ENCODE measurements at places on chromosomes 3 and 15.

DNA sequence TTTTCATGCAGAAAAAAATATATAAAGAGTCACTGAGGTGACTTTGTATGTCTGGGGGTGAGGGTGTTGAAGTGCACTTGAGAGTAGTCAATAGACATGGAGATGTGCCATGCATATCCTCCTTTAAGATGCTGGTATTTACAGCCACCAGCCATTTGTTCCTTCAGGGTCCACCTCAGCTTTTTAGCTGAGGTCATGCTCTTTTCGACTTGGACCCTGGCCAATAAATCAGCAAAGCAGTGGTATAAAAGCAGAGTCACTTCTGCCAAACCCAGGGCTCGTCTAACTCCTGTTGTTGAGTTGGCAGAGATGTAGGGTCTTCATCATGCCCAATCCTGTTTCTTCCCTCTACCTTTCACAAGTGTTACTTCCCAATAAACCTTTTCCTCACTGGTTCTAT lies 75.1 kb upstream of the OSTN start:
- no peak for DNase-seq

DNA sequence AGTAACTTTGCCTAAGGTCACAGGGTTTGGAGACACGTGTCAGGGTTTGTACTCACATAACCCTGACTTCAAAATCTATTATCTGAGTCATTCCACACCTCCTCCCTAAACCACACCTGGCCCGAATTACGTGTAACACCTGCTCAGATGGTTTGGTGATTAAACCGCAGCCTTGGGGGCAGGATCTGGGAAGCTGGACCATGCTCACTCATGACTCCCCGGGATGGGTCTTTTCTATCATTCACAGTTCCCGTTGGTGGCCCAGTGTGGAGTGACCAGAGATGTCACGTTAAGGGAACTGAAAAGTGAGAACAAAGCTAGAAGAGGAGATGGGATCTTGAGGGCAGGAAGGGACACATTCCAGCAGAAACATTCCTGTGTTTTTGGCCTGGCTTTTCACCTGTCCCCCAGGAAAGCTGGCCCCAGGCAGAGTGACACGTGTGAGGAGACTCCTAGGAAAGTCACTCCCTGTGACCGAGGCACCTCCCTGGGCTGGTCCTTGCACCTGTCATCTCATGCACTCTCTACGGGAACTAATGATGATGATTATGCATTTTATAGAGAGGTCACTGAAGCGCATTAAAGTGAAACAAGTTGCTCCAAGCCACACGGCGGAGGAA lies 75.4 kb upstream of the POMGNT2 start:
- DNase-seq = no peak

DNA sequence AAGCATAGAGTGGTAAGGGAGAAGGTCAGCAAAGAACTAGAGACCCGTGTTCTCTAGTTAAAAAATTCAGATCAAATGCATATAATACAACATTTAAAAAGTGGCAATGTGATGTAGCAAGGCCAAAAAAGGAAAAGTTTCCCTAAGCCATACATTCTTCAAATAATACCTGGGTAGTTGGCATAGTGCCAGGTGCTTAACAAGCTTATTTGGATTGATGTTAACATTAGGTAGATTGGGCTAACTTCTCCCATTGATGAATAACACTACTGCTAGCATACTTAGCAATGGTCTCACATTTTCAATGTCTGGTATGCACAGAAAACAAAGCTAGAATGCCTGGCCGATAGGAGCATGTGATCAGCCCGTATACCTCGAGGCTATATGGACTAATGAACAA lies 283.6 kb upstream of the RARB start:
- no peak for DNase-seq

DNA sequence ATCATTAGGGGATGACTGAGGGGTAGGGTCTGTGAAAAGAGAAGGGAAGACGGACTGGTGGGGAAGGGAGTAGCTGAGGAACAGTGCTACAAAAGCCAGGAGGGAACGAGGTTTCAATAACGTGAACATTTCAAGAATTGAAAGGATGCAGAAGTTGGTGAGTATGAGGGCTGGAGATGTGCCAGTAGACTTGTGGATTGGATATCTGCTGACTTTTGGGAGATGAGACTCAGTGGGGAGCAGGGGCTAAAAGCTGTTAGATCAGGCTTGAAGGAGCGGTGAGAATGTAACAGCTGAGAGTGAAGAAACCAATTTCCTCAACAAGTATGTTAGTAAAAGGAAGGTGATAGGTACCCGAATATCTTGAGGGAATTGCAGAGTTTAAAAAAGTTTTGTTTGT lies 65.2 kb downstream of the GTPBP8 start:
- no peak for DNase-seq

- no peak for DNase-seq
Observed at GRCh38 chr15:79615754-79616153, 183.6 kb downstream of the MINAR1 start.

- no peak for DNase-seq
Observed at GRCh38 chr3:36701249-36701572, 63.1 kb downstream of the DCLK3 start.

DNA sequence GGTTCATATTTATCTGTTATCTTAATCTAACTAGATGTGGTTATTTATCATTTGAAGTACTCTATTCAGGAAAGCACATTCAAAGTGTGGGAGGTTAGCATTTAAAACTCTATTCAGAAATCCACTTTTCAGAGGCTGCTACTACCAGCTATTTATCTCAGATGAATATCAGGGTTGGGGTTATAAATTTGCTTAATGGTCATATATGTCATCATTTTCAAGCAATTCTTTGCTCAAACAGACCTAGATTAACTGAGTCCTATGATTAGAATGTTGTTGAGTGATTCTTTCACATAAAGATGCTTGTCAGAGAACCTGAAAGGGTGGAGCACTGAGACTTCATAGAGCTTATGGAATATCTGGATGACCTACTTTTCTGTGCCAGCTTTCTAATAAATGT lies 436.9 kb upstream of the TGFBR2 start:
- DNase-seq = no peak

GRCh38 chr3:111715911-111716523 lies 120.9 kb upstream of the ZBED2 start:
- no peak for DNase-seq

- DNase-seq = no peak
Observed at GRCh38 chr3:47711596-47711995, 70.1 kb downstream of the SMARCC1 start.

- DNase-seq = no peak
Observed at GRCh38 chr15:72155003-72155621, 36.9 kb downstream of the SENP8 start.

- no peak for DNase-seq
Observed at GRCh38 chr3:190847436-190847835, 15.1 kb downstream of the GMNC start.

GRCh38 chr15:38589502-38589901 lies 24.9 kb upstream of the RASGRP1 start:
- DNase-seq = peak; percentile 74

DNA sequence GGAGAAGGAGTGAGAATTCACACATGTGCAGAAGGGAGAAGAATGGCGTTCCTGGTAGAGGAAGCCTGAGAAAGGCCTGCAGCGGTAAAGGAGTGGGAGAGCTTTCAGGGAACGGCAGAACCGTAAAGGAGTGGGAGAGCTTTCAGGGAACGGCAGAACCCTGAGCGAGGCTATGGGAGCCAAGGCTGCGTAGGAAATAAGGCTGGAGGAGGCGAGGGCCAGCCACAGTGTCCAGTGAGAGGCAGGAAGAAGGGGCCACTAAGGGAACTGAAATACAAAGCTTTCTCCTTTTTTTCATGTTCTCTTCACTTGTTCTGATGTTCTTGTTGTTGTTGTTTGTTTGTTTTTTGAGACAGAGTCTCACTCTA lies 41.6 kb downstream of the GOLGA6L10 start:
- no peak for DNase-seq

DNA sequence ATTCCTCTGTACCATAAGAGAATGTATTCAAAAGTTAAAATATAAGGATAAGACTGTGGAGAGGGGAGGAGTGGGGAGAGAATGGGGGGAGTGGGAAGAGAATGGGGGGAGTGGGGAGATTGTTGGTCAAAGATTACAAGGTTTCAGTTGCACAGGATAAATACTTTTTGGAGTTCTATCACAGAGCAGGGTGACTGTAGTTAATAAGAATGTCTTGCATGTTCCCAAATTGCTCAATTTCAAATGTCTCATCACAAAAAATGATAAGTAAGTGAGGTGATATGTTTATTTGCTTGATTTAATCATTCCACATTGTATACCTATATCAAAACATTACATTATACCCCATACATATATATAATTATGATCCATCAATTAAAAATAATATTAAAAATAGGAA lies 23.0 kb upstream of the MEF2A start:
- no peak for DNase-seq

- no peak for DNase-seq
Observed at GRCh38 chr3:48985831-48986376, 4.1 kb upstream of the P4HTM start.

DNA sequence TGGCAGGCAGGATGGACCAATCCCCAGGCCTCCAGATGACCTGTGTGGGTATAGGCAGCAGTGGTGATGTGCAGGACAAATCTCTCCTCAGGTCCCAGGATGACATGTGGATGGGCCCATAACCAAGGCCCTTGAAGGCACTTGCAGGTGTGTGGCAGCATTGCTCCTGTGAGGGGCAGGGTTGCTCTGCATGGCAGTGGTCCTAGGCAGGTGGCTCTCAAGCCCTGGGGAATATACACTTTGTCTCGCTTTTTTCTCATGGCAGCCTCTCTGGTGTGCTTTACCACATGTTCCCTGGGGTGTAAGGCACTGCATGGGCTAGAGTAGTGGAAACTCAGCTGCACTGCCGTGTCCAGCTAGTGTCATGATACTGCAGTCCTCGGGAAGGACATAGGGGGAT lies 503.6 kb downstream of the UNC13C start:
- no peak for DNase-seq

- no peak for DNase-seq
Observed at GRCh38 chr3:74845081-74845480, 230.6 kb upstream of the CNTN3 start.

DNA sequence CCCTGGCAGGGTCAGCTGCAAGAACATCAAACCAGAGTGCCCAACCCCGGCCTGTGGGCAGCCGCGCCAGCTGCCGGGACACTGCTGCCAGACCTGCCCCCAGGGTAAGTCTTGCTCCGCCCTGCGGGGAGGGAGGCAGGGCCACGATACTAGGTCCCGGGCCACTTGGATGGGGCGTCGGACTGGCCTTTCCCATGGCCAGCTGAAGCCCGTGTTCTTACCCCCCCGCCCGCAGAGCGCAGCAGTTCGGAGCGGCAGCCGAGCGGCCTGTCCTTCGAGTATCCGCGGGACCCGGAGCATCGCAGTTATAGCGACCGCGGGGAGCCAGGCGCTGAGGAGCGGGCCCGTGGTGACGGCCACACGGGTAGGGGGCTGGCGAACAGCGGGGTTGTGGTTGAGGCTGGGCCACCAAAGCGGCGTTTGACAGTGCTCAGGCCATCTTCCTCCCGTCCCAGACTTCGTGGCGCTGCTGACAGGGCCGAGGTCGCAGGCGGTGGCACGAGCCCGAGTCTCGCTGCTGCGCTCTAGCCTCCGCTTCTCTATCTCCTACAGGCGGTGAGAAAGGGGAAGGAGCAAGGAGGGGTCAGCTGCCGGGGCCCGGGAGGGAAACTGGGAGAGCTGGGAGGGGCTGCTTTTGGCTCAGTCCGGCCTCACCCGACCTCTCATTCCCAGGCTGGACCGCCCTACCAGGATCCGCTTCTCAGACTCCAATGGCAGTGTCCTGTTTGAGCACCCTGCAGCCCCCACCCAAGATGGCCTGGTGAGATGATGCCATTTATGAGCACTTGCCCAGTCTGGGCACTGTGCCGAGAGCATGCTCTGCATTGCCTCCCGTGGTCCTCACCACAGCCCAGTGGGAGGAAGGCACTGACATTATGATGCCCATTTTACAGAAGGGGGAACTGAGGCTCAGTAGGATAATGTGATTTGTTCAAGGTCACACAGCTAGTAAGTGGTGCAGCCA lies 1.7 kb downstream of the CHRD start:
- no peak for DNase-seq

DNA sequence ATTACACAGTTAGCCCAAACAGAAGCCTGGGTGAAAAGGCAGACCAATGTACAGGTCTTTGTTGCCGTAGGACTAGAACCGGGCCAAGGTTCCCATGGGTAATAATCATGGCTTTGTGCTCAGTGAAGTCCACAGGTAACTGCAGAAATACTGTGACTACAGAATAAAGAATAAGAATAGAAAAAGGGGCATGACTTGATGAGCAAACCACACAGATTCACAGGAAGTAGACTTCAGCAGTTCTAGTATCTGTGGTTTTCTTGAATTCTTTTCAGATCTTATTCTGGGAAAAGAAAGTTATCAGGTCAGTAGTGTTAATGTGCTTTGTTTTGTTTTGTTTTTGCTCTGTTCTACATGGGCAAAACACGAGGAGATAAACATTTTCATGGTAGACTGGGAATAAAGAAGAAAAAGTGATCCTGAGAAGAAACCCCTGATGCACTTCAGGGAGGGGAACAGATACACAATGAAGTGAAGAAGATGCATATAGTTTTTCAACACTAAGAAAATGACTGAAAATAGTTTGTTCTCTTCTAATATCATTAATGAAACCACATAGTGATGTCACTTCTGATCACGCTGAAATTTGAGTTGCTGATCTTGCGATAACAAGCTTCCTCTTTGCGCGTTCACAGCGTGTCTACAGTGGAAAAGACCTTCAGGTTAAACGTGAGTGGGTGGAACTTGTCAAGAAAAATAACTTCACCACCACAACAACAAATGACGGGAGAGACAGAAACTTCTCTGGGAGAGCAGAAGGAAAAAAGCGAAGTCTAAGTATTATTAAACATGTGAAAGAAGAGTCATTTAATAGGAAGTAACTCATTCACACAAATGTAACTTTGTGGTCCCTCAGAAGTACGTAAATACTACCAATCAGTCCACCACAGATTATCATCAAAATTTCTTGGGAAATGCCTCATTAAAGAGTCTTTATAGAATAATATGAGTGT lies 315.8 kb upstream of the SATB1 start:
- peak; percentile 68 for DNase-seq

- no peak for DNase-seq
Observed at GRCh38 chr3:63954182-63954581, 42.0 kb upstream of the SCAANT1 start.

DNA sequence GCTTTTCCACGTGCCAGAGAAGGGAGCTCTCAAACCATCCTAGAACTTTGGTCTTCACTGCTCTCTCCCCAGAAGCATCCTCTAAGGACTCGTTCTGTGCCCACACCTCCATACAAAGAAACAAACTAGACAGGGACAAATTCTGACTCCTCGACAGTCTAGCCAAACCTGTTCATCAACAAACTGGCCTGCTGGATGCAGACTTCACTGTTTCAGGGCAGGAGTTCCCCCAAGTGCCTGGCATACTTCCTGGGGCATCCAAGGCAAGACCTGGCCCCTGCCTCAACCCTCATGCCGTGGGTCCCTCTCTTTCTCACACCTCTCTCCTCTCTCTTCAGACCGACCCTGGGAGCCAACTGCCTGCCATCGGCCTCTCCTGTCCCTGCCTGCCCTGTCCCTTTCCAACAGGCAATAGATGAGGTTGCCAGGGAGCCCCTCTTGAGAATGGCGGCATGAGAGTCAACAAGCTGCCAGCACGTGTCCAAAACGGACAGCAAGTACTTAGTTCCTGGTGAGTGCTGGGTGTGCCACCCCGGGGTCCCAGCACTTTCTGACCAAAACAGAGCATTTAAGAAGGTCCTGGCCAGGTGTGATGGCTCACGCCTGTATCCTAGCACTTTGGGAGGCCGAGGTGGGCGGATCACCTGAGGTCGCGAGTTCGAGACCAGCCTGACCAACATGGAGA lies 79.1 kb upstream of the HES1 start:
- no peak for DNase-seq

GRCh38 chr15:70113304-70113700 lies 15.6 kb upstream of the TLE3 start:
- DNase-seq = no peak

GRCh38 chr3:63232764-63233396 lies 45.2 kb upstream of the SYNPR start:
- no peak for DNase-seq

Data from natural killer cell treated with Interleukin-12 subunit alpha and Interleukin-12 subunit beta and Interleukin-15 and Interleukin-18, amount 100 ng/mL, for 72 hours (primary cell).